Liver (tissue), 10 donors: ENCODE measurements at places on chromosomes 13 and 19.
A peak's percentile ranks its signal among the peaks of the same experiment; 100 is the strongest.

DNA sequence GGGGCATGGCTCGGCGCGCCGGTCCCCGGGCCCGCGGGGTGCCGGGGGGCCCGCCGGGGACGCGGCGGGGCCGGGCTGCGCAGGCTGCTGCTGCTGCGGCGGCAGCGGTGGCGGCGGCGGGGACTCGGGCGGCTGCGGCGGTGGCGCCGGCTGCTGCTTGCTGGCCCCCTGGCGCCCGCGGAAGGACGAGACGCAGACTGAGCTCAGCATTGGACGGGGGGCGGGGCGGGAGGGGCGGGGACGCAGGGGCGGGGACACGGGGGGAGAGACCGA, 368 bp downstream of the KCNC3 start:
- DNase-seq, result no peak

GRCh38 chr13:60226507-60226906, 62.8 kb upstream of the DIAPH3 start:
- DNase-seq, result no peak

DNA sequence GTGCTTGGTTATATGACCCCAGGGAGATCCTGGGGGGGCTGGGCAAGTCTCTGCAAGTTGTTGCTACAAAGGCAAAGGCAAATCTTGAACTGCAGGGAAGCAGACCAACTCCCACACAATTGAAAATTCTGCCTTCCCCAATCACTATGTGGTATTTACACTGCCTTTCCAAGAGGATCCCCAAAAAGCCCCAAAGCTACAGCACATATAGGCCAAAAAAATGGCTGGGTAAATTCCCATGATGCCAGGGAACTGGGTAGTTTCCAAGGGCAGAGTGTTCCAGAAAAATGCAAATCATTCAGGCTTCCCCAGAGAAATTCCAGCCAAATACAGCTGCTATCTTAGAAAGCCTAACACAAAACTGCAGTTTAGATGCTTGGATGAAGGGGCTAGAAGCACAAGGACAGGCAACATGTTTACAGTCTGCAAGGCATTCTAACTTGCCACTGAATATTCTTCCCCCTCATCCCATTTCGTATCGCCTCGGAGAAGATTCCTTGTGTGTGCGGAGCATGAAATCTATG, 6.2 kb downstream of the FOXO1 start:
- no peak for DNase-seq

DNA sequence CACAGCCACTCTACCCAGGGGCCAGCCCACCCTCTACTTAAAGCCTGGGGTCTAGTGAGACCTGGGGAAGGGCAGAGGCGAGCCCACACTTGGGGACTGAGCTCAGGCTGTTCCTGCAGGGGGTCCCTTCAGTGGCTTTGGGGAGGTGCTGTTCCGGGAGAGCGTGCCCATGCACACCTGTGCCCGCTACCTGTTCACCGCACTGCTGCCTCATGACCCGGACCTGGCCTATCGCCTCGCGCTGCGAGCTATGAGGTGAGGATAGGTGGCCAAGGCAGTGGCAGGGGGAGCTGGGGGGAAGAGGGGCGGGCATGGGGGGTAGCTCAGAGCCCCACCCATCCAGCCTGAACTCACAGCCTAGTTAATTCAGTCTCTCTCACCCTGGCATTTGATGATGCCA, 24.0 kb downstream of the ZSWIM4 start:
- DNase-seq, result no peak

GRCh38 chr19:13430790-13431582, 75.3 kb downstream of the CACNA1A start:
- peak; percentile 39 for DNase-seq

DNA sequence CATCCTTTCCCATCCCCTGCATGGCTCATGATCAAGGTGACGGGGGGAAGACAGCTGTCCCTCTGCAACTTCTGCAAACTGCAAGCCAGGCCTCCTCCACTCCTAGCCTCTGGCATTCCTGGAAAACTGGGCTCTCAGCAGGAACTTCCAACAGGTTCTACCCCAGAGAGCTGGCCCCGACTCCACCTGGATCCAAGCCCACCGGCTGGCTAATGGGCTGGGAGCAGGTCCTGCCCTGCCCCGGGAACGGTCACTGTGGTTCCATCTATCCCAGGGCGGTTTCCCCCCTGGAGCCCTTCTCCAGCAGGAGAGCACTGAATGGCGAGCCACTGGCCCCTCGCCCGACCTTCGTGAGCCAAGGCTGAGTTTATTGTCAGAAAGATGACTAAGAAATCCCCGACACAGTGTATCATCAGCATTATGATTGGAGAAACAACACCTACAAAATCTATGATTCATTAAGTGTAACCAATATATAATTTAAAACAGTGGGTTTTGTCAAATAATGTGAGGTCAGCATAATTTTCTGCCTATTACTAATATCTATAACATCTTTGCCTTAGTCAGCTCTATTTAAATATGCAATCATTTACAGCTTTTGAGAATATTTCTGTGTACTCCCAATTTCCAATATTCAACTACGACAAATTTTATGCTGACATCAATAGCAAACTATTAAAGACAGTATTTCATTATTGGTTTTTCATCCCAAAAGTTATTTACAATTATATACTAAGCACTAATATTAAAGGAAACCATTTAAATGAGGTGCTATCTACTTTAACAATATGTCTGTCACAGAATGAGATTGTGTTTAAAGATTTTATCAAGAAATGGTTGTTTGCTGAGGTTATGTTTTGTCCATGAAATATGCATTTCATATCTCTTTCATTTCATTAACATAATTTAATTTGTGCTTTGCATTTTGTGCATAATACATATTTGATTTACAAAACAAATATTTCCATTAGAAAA, 133.0 kb downstream of the URI1 start:
- no peak for DNase-seq

GRCh38 chr13:75985132-75985531, 349.0 kb downstream of the LMO7 start:
- no peak for DNase-seq

DNA sequence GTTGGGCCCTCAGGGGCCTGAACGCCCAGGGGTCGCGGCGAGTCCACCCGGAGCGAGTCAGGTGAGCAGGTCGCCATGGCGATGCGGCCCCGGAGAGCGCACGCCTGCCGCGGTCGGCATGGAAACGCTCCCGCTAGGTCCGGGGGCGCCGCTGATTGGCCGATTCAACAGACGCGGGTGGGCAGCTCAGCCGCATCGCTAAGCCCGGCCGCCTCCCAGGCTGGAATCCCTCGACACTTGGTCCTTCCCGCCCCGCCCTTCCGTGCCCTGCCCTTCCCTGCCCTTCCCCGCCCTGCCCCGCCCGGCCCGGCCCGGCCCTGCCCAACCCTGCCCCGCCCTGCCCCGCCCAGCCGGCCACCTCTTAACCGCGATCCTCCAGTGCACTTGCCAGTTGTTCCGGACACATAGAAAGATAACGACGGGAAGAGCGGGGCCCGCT, at the start of gene CCNA1:
CCNA1 (plus strand) TSS at position 390 of the 439 bp plus-strand sequence. CDS start 562 bp downstream, outside the sequence.
- no peak for DNase-seq

DNA sequence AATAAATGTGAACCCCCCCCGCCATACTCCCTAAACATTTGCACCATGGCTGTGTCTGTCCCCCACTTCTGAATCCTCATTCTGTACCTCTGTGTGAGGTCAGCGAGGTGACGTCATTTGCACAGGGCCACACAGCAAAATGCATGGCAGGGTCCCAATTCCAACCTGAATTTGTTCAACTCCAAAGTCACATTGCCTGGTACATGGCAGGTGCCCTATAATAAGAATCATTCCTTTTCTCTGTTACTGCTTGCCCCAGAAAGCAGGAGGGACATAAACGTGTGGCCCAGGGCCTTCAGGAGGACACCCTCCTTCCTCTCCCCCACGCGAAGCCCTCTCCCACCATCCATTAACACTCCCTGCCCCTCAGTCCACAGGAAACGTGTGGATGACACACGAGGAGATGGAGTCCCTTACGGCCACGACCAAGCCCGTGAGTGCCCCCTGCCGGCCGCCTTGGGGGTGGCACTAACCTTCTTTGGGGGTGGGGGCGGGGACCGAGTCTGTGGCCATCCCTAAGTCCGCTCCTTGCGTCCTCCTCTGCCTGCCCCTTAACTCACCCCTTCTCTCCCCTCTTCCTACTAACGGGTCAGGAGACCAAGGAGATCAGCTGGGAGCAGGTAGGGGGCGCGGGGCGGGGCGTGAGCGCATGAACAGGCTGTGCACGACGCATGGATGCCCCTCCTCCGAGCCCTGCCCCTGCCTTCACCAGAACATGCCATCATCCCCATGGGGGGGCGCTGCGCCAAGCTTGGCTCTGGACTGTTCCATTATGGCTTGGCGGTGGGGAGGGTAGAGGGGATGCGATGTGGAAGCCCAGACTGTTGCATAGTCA, 9.4 kb downstream of the HRC start:
- peak; percentile 89 for DNase-seq

GRCh38 chr13:111210091-111210490, 95.0 kb downstream of the ARHGEF7 start:
- DNase-seq, result no peak

GRCh38 chr13:32840989-32841713, 175.1 kb upstream of the KL start:
- no peak for DNase-seq

DNA sequence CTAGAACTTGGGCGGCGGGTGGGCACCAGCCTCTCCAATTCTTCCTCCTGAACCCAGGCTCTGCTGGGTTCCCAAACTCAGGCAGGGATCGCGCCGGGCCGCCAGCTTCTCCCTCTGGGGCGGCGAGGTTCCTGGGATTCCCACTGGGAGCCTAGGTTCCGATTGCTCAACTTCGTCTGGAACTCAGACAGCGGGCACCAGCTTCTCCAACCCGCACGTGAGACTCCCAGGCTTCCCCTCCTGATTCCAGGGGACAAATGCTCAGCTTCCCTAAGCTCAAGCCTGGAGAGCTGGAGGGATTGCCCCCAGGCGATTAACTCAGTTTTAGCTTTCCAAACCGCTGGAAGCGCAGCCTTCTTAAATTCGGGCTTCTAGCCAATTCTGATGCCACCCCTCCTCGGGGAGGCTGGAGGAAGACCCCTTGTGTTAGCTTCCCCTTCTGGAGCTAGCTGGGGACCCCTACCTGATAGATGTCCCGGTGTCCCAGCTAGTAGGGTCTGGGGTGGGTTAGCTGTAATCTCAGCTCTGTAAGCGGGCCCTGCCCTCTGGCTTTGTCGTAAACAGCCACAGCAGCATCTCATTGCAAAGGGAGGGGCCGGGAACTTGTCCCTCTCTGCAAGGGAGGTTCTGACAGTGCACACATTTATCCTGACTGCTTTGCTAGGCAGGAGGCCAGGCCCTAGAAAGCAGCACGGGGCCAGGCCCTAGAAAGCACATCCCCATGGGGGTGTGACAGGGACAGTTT, 671 bp downstream of the MCOLN1 start:
- DNase-seq, result no peak

GRCh38 chr19:5648464-5648863, 25.6 kb downstream of the SAFB start:
- DNase-seq, result no peak

DNA sequence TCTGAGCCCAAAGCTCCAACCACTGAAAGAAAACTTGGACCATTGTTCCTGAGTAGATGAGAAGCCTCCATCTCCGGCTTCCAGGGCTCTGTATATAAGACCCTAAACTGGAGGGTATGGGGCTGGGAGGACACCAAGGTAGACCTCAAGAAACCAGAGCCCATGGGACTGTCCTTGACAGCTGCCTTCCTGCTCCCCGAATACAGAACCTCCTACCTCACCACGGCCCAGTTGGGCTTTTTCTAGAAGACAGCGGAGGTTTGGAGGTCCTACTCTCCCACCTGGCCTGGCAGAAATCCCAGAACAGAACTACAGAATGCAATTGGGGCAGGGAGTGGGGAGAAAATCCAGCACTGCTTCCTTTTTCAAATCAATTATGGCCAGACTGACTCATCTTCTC, 177.3 kb upstream of the ZNF507 start:
- DNase-seq, result no peak

- no peak for DNase-seq
Observed at GRCh38 chr13:26601669-26602068, 44.2 kb downstream of the WASF3 start.

DNA sequence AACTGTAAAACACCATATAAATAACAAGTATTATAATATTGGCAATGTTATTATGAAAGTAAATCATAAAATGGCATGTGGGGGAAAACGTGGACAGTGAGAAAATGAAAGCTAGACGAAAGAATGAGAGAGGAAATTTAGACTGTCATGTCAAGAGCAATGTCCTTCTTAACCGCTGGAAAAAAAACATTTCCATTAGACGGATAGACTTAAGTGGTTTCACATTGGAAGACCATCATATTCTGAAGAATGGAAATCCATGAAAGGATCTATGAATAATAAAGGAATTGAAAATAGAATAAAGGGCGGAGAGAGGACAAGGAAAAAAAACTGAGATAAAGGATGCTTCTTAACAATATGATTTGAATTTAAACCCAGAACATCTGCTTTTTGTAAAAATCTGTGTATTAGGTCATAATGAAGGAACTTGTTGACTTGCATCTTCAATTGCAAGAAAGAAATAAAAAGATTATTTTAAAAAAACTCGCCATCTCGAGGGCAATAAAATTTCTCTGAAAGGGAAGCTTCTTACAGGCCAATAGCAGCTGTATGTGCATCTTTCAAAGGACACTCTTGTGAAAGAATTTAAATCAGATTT, 90.6 kb downstream of the SPRY2 start:
- no peak for DNase-seq

DNA sequence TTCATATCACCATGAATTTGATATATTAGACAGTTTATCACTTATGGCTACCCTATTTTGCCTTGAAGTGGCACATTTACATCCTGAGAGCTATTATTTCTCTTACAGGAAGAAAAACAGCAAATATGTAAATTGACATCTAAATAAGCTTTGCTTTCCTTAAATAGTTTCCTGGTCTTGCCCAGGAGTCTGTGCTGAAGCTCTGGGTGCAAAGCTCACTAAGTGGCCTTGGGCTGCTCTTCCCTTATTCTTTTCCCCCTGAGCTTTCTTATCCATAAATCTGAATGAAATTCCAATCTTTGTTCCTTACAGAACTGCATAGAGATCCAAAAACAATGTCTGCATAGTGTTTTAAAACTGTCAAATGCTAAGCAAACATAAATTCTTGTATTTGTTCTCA, 56.3 kb downstream of the TNFSF13B start:
- DNase-seq, result no peak

DNA sequence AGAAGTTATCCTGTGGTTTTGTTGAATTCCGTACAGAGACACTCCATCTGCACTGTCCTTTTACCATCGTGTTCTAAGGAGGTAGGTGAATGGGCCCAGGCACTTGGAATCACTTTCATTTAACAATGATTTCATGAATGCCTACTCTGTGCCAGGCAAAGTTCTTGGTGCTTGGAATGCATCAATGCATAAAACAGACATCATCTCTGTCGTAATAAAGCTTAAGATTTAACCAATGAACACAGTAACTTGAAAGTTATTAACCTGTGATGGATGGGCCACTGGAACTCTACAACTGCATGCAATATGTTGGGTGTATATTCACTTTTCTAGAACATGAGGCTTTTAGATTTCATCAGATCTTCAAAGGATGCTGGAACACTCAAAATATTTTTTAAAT, 14.1 kb upstream of the STARD13 start:
- DNase-seq, result no peak

- DNase-seq, result no peak
Observed at GRCh38 chr19:40995355-40995754, 4.3 kb downstream of the CYP2B6 start.
